Right lobe of liver (tissue), 6 donors: ENCODE measurements at places on chromosomes 12 and 14.

GRCh38 chr14:103232031-103232808 lies 101.8 kb upstream of the EIF5 start:
- no peak overlapping the region for H3K27ac ChIP-seq
- no peaks in the 10 kb centered on the region for H3K36me3 ChIP-seq
- no peaks in the 10 kb centered on the region for H3K27me3 ChIP-seq
- no peak for DNase-seq
- no peaks in the 10 kb centered on the region for H3K4me1 ChIP-seq
- no peak overlapping the region for H3K4me3 ChIP-seq

- H3K27ac ChIP-seq = no peak overlapping the region
- H3K36me3 ChIP-seq = no peaks in the 10 kb centered on the region
- DNase-seq = no peak
- H3K4me1 ChIP-seq = no peaks in the 10 kb centered on the region
- H3K27me3 ChIP-seq = no peaks in the 10 kb centered on the region
Measured at GRCh38 chr14:85590784-85591183, 60.8 kb downstream of the FLRT2 start.

GRCh38 chr12:32159925-32160324 lies 53.3 kb downstream of the BICD1 start:
- H3K4me3 ChIP-seq = no peak overlapping the region
- H3K27me3 ChIP-seq = no peaks in the 10 kb centered on the region
- DNase-seq = no peak
- no peaks in the 10 kb centered on the region for H3K36me3 ChIP-seq

GRCh38 chr14:71135911-71136310 lies 228.7 kb downstream of the PCNX1 start:
- DNase-seq = no peak
- no peaks in the 10 kb centered on the region for H3K27me3 ChIP-seq
- H3K36me3 ChIP-seq = no peaks in the 10 kb centered on the region
- H3K27ac ChIP-seq = no peak overlapping the region

DNA sequence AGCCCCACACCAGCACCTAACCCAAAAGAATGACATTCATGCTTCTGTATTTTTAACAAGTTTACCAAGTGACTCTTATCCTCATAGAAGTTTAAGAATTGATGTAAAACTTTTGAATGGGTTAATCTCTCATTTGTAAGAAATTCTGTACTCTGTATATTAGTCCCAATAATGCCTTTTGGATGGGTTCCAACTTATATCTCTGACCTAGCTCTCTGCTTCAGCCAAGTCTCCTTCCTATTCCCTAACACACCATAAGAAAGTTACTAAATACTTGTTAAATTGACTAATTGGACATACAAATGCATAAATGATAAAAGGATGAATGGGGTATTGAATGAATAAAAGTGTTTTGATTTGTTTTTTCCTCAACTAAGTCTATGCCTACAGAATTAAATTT lies 557.3 kb downstream of the TMTC2 start:
- no peak overlapping the region for H3K4me3 ChIP-seq
- DNase-seq = no peak
- no peaks in the 10 kb centered on the region for H3K36me3 ChIP-seq
- no peaks in the 10 kb centered on the region for H3K27me3 ChIP-seq
- no peak overlapping the region for H3K27ac ChIP-seq

GRCh38 chr12:94284859-94285258 lies 136.5 kb downstream of the PLXNC1 start:
- H3K4me1 ChIP-seq = no peaks in the 10 kb centered on the region
- no peak for DNase-seq
- H3K4me3 ChIP-seq = no peak overlapping the region

DNA sequence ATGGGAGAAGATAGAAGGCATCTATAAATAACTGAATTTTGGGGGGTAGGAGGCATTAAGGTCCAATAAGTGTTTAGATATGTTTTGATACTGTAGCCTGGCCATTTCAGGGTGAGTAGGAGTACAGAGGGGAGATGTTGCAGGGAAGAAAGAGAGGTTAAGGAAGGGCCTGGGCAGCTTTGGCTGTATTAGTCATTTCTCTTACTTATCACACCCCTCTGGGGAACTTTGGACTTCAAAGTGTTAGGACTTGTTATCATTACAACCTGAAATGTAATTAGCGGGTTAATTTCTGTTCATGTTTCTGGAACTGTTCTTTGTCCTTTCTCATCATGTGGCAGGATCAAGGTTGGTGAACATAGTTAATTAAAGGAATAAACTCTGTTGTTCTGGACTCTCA lies 40.3 kb downstream of the SUSD6 start:
- peak overlapping the region; percentile 69 for H3K27ac ChIP-seq
- H3K4me1 ChIP-seq = peaks cover 9% of the 10 kb centered on the region
- no peaks in the 10 kb centered on the region for H3K36me3 ChIP-seq
- H3K27me3 ChIP-seq = no peaks in the 10 kb centered on the region
- DNase-seq = no peak
